T-helper 2 cell (primary cell): ENCODE measurements at places on chromosomes 2 and 18.

DNA sequence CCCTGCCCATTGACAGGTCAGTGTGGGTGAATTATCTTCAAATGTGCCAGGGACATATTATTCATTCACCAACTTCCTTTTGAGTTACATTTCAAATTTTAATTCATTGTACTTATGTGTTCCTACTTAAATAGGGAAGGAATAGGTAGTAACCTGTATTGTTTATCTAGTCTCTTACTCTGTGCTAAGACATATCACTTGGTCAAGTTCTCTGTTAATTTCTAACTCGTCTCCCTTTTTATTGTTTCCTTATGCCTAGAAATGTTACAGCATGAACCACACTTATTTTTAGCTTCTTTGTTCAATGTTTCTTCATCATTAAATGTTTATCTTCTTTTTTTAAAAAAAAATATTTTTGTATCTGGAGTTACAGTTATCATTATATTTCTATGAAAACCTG lies 151.9 kb downstream of the HAUS1 start:
- no peak for DNase-seq

DNA sequence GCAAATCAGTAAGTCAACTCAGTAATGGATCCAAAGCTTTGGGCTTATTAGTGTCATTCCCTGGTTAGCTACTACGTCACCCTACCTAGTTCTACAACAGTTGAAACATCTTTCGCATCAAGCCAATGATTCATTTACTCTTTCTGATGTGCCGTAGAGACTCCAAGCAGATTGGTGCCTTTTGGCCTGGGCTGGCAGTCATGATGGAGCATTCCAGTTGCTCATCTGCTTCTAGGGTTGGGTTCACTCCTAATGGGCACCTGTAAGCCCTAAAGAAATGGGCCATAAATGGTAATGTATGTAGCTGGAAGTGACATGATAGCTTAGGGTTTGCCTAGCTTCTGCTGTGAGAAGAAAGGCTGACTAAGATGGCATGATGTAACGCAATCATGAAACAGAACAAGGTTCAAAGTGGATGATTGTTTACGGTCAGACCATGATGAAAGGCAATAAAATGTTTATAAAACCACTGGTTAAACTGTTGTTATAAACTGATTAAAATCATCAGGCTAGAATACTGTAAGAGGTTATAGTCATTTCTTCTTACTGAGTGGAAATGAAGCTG lies 20.4 kb upstream of the CCL20 start:
- DNase-seq, result no peak

GRCh38 chr2:47079515-47080412 lies 75.3 kb downstream of the STPG4 start:
- no peak for DNase-seq

DNA sequence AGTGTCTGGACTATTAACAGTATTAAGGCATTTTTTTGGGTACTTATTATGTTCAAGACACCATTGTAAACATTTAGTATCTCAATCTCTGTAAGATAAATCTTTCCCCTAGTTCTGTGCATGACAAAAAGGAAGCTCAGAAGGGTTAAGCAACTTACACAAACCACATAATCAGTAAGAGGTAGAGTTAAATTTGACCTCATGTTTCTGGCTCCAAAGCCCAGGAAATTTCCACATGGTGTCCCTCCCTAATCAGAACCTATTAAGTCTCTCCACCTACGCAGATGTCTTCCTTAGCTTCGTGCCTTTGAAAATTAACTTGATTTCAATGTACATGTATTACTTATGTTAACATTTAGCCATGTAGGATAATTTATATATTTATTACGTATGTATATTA lies 2.0 kb downstream of the MFSD6 start:
- no peak for DNase-seq

GRCh38 chr2:31386648-31387047 lies 27.9 kb downstream of the XDH start:
- no peak for DNase-seq

- no peak for DNase-seq
Measured at GRCh38 chr2:121128741-121129659, 156.0 kb downstream of the TFCP2L1 start.

DNA sequence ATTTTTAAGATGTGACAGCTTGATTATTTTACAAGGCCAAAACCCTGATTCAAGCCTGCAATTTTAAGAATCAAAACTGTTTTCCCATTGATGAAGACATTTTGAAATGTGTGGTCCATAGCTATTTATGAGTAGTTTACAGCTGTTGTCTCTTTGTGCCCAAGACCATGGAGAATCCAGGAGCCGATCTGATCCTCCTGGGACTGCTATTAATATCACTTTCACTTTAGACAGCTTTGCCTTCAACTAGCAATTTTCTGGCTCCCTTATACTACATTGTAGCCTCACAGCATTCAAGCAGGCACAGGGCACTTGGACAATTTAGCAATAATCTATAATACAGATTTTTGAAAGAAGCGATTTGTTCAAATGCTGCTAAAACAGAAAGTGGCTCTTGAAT lies 172.9 kb downstream of the SLC8A1 start:
- no peak for DNase-seq

GRCh38 chr2:54206596-54206995 lies 49.4 kb downstream of the TSPYL6 start:
- DNase-seq, result no peak

GRCh38 chr2:69734854-69735544 lies 6.9 kb upstream of the ANXA4 start:
- no peak for DNase-seq

- no peak for DNase-seq
Measured at GRCh38 chr2:135149251-135149650, 97.2 kb downstream of the RAB3GAP1 start.

- DNase-seq, result no peak
Measured at GRCh38 chr2:117921520-117921919, 92.3 kb downstream of the CCDC93 start.

GRCh38 chr2:150209746-150210145 lies 277.7 kb downstream of the RND3 start:
- DNase-seq, result no peak

DNA sequence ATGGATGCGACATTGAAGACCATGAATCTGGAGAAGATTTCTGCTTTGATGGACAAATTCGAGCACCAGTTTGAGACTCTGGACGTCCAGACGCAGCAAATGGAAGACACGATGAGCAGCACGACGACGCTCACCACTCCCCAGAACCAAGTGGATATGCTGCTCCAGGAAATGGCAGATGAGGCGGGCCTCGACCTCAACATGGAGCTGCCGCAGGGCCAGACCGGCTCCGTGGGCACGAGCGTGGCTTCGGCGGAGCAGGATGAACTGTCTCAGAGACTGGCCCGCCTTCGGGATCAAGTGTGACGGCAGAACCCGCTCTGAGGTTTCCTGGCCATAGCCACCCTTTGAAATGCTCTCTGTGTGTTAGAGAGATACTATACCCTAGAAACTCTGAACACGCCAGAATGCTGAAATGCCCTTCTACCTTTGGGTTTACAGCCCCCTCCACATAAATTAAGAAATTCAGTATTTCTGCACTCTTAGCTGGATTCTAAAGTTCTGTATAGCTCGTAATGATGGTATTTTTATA lies 659 bp downstream of the CHMP1B start:
- peak; percentile 74 for DNase-seq

DNA sequence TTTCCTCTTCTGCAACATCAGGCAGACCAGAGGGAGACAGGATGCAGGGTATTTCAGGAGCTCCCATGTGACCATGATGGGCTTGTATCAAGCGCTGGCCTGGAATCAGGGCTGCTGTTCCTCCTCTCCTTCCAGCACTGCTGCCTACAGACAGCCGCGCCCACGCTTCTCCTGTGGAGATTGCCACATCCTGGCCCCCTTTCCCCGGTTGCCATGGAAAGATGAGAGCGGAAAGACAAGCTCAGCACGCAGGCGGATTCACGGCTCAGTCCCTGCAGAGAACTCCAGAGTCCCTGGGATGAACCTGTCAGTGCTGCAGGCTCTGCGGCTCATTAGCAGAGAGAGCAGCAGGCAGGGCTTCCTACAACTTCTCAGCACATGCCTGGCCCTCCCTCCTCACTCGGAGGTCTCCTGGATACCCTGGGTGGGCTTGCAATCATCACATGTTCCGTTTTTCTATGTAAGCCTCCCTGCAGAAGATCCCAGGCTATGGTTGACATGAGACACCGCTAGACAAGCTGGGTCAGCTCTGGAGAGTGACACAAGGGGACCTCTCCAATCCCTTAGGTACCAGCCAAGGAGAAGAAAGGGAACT lies 497.8 kb upstream of the MYT1L start:
- DNase-seq, result no peak

DNA sequence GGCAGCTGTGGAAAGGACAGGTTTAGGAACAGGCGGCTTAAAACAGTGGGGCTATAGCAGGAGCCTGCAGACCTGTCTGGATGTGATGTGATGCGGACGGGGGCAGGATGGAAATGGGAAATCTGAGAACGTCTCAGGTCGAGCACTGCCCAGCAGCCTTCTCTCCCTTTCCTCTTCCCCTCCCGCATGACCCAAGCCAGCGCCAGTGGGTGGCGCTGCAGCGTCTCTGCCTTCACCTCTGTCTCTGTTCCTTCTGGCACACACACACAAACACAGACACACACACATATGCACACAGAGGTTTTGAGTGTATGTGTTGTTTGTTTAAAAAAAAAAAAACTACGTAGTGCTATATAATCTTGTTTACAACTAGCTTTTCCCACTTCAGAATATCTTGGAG lies 82.0 kb upstream of the SLC66A3 start:
- no peak for DNase-seq

GRCh38 chr2:234770031-234770506 lies 181.7 kb upstream of the SH3BP4 start:
- DNase-seq, result no peak

DNA sequence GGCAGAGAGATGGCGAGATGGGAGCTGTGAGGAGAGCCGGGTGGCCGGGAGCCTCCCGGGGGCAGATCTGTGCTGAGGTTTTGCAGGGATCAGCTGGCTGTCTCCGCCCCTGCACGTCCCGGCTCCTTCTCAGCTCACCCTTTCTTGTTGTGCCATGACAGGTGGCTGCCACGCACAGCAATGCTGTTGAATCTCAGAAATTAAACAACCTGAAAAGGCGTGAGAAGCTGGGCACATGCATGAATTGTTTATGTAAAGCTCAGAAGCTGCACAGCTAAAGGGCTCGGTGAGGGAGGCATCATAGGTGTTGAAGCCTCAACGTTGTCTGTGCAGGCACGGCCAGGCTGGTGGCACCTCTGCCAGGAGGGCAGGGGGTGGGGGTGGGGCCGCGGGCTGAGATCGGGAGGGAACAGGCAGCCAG lies 858 bp upstream of the RTP5 start:
- no peak for DNase-seq

GRCh38 chr2:133148187-133148586 lies 420.1 kb downstream of the NCKAP5 start:
- DNase-seq, result no peak

GRCh38 chr2:139529080-139529479 lies 748.9 kb upstream of the NXPH2 start:
- no peak for DNase-seq

DNA sequence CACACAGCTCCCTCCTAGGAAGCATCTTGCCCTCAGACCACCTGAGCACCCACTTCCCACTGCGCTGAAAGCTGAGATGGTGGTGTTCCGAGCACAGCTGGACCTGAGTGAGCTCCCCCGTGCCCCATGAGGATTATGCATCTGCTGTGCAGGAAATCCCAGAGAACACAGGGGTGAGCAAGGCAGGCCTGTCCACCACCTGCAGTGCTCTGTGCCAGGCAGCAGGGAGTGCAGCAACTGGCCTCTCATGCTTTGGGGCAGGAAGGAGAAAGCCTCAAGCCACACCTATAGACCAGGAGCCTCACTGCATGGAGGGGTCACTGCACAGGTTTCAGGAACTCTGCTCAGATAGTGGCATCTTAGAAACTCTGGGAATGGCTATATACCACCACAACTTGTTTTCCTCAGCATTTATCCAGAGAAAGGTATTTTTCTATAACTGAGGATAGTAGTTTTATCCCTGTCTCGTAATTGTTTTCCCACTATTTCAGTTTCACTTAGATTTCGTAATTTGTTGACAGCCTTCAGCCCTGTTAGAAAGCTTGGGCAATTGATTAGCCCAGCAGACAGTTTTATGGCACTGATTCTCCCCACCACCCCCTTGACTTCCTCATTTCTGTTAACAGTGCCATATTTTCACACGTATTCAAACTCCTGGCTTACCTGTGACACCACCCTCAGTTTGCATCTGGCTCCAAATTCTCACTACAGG lies 144.3 kb upstream of the DAPL1 start:
- no peak for DNase-seq

- DNase-seq, result no peak
Measured at GRCh38 chr2:214242797-214243196, 168.1 kb upstream of the VWC2L start.

DNA sequence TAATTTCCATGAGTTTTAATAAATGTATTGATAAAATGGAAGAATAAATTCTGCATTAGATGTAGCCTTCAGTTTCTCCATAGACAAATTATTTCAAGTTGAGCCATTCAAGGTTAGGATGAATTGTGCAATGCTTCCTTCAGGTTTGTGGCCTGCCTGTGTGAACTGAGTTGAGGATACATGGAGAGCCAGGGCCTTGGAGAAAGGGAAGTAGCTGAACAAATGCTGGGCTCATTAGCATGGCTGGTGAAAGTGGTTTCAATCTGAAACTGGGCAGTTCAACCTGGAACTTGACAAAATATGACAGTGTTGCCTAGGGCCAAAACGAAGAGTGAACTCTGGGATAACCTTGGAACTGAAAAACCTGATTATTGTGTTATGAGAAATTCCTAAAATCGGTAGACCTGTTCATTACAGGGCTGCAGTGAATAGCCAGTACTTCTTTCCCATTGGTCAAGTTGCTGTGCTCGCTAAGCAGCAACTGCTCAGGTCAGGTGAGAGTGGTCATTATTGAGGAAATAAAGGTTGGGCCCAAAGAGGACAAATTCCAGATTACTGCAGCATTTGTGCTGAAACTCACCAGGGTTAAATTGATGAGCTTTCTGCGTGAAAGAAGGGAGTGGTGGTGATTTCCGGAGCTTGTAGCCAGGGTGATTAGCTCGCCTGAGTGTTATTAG lies 12.7 kb downstream of the INPP1 start:
- DNase-seq, result no peak

DNA sequence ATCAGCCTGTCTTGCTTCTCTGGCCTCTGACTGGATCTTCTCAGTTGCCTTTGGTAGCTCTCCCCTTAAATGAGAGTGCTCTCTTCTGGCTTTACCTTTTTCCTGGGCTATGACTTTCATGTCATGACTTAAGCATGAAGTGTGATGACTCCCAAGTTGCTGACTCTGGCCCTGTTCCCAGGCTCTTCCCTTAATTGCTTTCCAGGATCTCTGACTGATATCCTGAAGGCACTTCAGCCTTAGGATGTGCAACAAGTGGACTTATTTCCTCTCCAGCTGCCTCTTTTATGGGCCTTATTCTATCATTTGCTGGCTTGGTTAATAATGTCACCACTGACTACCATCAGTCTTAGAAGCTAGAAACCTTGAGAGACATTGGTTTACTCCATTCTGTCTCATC lies 17.4 kb downstream of the SEMA4F start:
- DNase-seq, result no peak

DNA sequence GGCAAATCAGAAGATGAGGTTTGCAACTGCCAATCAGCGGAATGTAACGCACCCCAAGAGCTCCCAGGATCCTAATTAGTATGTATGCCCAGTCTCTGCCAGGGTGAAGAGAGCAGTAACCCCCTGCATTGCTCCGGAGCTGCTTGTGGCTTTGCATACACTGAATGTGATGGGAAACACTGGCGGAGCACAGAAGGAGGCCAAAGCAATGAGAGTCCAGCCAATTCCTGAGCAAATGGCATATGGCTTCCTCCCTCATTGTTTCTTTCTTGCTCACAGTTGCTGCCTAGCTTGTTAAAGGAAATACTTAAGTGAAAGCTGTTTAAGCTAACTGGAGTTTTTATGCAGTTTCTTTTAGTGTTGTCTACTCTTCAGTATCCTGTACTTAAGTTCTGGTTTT lies 343.5 kb upstream of the NT5C1B start:
- no peak for DNase-seq

GRCh38 chr2:71449343-71449742 lies 4.0 kb upstream of the DYSF start:
- DNase-seq, result peak; percentile 50
